ENCODE measurements at places on chromosomes 5 and 9. TPM values are rescaled to one million over a fixed set of nuclear protein-coding genes. Genes with fewer than 3 reads are reported as not detected.

ANKRD55 gene
- not detected for total RNA-seq

TEK gene
- 7.6 TPM for total RNA-seq

PCDHGA5 gene
- total RNA-seq = 0.41 TPM

PCDHGA6 gene
- total RNA-seq = 1.9 TPM

DNA sequence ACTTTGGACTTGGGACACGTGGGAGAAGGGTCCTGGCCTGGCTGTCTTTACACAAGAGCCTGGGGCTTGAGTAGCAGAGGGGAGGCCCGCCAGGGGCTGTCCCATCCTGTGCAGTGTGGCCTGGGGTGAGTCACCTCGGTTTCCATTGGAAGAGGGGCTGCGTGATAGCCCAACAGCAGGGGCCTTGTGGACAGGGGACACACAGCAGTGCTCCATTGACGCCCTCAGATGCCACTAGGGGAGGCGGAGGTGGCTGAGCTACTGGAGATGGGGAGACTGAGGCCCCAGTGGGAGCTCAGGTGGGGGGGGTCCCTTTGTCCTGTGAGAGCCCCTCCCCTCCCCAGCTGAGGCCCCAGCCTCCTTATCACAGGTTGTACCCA, 50.0 kb upstream of the RNU6ATAC start:
- no peak for DNase-seq

DNA sequence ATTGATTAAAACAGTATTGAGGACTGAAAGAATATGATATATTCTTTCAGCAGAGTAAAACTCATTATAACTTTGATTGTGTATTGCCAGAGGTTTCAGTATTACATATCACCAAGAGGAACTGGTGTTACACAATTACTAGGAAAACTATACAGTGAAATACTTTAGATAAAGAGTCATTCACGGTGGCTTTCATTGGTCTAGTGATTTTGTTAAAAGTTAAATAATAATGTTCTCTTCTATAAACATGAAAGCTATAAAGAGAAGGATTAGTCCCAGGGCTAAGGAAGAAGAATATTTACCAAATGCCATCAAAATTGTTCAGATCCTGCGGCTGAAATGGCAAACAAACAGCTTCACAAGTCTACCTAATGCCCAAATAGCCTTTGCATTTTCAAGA, 306.2 kb downstream of the SEMA5A start:
- no peak for DNase-seq

- DNase-seq = peak; percentile 71
Observed at GRCh38 chr9:100601216-100601615, 23.3 kb downstream of the CAVIN4 start.

DNA sequence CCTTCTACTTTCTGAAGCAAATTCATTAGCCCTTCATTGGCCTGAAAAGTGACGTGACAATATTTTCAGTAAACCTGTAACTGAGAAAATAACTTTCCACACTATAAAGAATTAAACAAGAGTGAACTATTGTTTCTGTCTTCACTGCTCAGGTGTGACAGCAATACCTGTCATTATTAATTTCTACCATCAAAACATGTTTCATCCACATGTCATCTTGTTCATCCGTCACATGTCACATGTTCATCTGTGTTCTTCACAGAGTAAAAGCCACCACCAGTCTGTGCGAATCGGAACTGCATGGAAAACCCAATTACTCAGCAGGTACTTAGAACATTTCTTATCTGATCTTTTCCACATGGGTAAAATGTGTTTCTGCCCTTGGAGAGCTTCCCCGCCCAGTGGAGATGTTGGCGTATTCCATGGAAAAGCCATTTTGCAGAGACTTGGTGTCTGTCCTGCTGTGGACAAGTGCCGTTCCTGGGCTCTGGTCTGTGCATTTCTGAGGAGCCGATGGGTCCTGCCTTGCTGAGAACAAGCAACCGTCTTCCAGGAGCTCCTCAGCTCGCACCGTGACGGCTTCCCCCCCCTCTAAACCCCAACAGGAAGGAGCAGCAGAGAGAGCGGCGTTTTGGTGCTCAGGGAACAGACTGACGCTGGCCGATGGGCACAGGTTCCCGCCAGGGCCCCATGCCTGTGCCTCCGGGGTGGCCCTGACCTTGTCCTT, 10.6 kb upstream of the EXOC3 start:
- DNase-seq = no peak

- peak; percentile 45 for DNase-seq
Observed at GRCh38 chr9:23850690-23851629, 24.9 kb upstream of the ELAVL2 start.

GRCh38 chr5:132046880-132047299, 13.6 kb upstream of the IL3 start:
- no peak for DNase-seq

GRCh38 chr9:93223260-93224180, 39.6 kb downstream of the WNK2 start:
- DNase-seq = peak; percentile 86

GRCh38 chr5:95812074-95812471, 10.5 kb downstream of the GLRX start:
- DNase-seq = no peak

- no peak for DNase-seq
Observed at GRCh38 chr5:75611311-75612225, at the start of gene ANKDD1B. TSS of gene ANKDD1B (plus strand) at chr5:75611453. CDS start at chr5:75611635, 182 bp downstream.

DNA sequence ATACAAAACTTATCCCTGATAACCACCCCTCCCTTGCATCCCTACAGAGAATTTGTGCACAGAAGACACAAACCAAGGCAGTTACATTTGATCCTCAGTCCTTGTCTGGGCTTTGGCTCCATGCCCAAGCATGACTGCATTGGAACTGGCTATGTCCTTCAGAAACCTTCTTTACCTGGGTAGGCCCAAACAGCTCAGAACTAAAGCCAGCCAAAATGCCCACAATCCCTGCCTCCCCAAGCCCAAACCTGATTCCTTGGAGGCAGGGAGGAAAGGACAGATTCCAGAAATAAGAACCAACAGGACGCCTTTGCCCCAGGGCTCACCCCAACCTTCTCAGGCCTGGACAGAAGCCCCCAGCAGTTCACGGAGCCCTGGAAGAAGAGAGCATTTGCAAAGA, 8.2 kb downstream of the IL17B start:
- DNase-seq = no peak

GRCh38 chr9:126516936-126517832, 96.5 kb upstream of the LMX1B start:
- peak; percentile 74 for DNase-seq

DNA sequence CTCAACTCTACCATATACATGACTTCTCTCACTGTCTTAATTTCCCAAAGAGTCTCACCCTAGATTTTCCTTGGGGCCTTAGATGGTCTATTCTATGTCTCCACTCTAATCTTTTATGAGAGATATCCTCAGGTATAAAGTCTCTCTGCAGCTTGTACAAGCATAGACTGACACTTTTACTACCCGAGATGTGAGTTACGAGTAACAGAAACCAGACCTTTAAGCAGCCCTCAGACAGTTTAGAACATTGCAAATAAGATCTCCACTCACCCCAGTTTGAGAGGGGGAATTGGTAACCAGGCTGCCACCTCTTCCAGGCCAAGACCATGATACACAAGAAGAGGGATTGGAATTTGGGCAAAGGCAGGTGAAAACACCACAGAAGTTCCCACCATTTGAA, 542.5 kb downstream of the TLE4 start:
- no peak for DNase-seq

DNA sequence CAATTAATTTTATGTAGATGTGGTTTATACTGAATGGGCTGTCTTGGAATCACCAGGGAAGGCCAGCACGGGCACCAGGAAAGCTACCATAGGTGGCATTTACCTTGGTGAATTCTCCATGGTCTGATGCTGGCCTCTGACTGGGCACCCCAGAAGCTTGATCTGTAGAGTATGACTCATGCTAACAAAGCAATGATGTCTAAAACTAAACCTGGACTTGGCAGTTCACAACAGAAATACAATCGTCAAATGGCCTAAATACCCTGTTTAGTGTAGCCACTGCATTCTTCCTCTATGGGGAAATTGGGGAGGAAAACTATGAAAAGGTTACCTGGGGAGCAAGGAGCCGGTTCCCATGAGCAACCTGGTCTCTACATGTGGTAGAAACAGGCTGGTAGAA, 98.0 kb downstream of the ATPSCKMT start:
- no peak for DNase-seq

GRCh38 chr9:93953496-93954433, 1.4 kb downstream of the BARX1 start:
- DNase-seq = no peak

GRCh38 chr9:82532504-82533180, 530.3 kb downstream of the RASEF start:
- DNase-seq = peak; percentile 19

DNA sequence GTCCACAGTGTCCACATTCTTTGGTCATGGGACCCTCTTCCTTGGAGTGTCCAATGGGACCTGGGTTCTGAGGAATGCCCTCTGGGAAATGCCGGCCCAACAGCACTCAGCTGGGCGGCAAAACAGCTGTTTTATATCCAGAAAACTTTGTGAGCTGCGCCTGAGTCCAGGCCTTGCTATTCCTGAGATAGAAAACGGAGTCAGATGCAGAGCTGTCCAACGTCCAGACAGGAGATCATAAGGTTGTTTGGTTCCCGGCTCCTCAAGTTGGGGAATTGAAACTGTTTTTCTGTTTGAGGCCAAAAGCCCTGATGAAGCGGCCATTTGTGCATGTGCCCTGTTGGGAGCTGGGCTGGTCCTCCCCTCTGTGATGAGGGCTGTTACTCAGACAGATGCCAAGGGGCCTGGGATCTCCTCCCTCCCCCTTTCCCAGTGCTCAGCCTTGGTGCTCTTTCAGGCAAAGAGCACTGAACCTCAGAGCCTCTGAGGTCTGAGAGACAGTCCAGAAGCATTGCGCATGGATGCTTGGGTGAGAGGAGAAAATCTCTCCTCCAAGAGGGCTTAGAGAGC, 66.6 kb upstream of the GARNL3 start:
- no peak for DNase-seq

DNA sequence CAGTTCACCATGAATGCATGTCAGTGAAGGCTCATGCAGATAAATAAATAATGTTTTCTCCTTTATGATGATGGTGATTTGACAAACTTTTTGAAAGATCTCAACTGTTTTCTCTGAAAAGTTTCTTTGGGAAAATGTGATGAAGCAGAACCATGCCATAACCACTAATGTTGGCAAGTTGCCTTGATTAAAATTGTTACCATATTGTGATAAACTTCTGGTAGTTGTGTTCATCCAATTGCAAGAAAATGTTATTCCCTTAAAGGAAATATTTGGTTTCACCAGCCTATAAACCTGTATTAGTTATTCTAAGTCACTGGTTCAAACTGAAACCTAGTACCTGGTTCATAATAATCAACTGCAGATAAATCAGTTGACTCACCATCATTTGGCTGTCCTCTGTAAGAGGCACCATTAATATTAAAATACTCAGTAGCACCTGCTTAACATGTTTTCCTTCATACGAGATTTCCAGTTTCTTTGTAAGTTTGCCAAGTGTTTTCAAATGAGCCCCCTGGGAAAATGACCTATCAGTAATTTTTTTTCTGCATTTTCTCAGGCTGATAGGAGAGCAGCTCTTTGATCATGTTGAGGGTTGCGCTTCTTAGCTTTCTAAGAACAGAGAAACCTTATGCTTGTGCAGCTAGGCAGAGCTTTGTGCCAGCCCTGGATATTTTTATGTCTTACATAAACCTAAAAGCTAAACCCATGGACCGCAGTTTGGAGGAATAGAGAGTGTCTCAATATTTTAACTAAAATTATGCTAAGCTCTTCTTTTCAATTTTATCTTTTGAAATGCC, 88.0 kb downstream of the LURAP1L start:
- peak; percentile 15 for DNase-seq

DNA sequence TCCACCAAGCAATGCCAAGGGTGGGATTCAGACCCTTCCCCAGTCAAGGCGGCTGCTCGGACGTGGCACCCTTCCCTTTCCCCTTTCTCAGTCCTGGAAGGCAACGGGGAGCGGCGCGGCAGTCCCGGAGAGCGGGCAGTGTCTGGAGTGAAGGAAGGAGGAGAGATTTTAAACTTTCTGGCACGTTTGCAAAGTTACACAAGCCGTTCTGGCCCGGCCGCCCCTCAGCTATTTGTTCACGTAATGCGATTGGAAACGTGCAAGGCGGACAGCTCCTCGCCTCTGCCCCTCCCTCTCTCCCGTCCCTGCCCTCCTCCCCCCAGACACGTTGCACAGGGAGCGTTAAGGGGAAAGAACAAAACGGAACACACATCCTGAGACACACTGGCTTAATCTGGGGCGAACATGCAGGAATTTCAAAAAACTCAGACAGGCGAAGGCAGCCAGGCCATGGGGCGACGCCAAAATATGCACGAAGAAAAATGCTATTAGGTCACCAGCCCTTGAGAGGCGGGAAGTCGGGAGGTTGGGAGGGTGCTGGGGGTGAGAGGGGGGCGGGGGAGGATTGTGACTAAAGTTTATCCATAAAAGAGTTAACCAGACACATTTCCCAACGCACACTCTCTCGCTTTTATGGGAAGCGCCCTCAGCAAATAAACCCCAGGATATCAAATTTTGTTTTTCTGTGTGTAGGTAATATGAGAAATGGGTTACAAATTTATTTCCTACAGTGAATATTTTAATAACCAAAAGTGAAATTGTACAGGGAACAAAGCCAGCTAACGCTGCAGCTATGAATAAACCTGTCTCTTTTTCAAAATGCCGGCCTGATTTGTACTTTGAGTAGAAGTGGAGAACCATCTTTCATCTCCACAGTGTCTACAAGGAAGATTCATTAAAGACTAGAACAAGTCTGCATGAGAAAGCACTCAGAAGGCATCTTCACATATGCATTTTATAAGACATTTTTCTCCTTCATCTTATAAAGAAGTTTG, at the start of gene LOX:
LOX (minus strand) TSS at position 144 of the 995 bp plus-strand sequence. CDS start 274 bp downstream, outside the sequence.
- peak; percentile 75 for DNase-seq

GRCh38 chr9:124747065-124747464, 24.0 kb downstream of the NR6A1 start:
- no peak for DNase-seq
